ENCODE measurements at places on chromosomes 16 and 17.

- DNase-seq, result peak; percentile 26
These were observed 52.6 kb upstream of the CRISPLD2 start for GRCh38 chr16:84766978-84767773.

DNA sequence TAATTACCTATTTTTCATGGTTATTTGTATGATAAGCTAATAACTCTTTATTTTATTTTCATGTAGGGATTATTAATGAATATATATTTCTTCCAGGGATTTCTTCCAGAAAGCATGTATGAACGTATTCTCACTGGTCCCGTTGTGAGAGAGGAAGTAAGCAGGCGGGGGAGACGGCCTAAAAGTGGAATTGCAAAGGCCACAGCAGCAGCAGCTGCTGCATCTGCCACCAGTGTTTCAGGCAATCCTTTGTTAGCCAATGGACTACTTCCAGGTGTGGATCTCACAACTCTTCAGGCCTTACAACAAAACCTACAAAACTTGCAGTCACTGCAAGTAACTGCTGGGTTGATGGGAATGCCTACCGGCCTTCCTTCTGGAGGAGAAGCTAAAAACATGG is 110.3 kb upstream of the RBL2 start:
- DNase-seq, result no peak

GRCh38 chr16:85256190-85256739 is 144.0 kb upstream of the CIBAR2 start:
- DNase-seq, result no peak

- DNase-seq, result no peak
These were observed 420.1 kb downstream of the HS3ST4 start for GRCh38 chr16:26111900-26112299.

DNA sequence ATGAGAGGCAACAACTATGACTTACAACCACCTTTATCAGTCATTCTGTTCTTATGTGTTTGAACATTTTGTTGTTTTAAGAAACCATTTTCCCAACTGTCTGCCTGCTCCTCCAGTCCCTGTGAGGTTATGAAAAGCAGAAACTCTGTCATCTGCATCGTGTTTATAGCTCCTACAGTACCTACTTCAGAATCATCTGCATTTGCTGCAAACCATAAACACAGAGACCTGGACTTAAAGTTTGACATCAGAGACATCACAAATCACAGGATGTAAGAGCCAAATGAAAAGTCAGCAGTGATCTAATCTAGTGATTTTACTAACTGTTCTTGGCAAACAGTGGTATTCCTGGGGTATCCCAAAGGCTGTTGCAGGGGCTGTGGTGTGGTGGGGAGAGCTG is 55.2 kb downstream of the CDH11 start:
- no peak for DNase-seq

- no peak for DNase-seq
These were observed 33.2 kb downstream of the EEF2K start for GRCh38 chr16:22239131-22239805.

- DNase-seq, result no peak
These were observed 95.0 kb downstream of the PRKCB start for GRCh38 chr16:23930791-23931190.

DNA sequence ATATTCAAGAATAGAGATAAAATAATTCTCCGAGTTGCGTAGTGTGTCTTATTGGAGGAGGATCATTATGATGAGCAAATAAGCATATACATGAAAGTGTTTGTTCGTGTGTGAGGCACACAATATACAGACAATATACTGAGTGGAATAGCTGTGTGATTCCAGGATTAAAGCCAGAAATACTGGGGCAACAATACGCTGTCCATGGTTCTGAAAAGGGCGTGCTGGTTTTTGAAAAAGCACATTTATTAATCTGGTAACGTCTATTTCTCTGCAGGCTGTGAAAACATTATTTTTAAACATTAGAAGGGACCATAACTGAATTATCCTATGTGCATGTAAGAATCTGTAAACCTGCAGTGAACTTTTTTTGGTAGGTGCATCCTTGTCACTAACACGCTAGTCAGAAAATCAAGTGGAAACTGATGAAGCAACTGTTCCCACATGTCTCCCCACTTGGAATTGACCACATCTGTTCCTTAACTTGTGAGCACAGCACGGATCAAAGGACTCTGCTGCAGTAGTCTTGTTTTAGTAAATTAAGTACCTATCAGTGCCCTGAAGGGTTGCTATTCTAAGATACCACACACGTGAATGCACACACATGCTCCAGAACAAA is 346.0 kb downstream of the GRIN2A start:
- no peak for DNase-seq

- DNase-seq, result peak; percentile 45
These were observed 6.7 kb downstream of the SPACA3 start for GRCh38 chr17:32998111-32998886.

DNA sequence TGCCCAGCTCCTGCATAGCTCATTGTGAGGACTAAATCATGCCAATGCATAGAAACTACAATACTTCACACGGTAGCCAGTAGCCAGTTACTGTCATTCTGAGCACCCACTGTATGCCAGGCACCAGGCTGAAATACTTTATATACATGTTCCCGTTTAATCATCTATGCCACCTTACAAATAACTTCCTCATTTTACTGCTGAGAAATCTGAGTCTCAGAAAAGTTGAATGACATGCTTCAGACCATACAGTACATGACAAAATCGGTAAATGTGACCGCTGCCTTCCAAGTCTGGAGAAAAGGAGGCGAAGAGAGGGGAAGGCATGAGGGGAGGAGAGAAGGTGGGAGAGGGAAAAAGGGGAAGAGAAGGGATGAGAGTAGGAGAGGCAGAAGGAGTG is 9.2 kb upstream of the TLCD3B start:
- no peak for DNase-seq

DNA sequence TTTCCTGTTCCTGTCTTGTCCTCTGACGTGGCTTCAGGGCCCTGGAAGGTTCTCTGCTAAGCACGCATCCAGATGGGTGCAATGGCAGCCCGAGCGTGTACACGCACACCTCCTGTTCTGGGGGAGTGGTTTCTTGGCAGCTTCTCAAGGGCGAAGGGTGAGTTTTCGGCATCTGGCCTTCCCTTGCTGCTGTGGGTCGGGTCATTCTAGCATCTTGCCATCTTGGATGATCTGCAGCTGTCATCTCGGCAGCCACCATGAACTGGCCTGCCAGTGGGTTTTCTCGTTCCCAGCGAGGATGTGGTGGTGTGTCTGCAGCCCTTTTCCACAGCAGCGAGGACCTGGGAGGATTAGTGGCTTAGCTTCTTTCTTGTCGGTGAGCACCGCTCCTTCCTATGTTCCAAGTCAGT is 10.6 kb downstream of the MSI2 start:
- DNase-seq, result no peak

DNA sequence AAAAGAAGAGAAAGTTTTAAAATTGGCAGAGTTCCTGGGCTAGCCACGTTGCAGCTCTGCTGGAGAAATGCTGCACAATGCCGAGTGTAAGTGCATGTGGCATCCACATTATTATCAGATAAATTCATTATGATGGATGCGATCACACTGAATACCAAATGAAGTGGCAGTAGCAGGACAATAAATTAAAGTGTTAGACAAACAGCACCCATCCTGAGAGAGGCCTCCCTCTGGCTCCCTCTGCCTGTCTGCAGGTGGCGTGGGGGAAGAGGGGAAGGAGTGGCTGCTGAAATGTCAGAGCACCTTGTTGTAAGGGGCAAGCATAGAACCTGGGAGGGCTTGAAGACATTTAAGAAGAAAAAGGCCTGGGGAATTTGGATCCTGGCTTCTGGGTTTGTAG is 324.1 kb downstream of the HAPSTR1 start:
- no peak for DNase-seq

Data from NCI-H187 (cell line).